LoVo (cell line): ENCODE measurements at places on chromosomes 2 and 18.

GRCh38 chr2:229943770-229944449, 21.6 kb downstream of the FBXO36 start:
- DNase-seq = no peak

GRCh38 chr2:148273158-148273691, 252.3 kb downstream of the MBD5 start:
- no peak for DNase-seq

DNA sequence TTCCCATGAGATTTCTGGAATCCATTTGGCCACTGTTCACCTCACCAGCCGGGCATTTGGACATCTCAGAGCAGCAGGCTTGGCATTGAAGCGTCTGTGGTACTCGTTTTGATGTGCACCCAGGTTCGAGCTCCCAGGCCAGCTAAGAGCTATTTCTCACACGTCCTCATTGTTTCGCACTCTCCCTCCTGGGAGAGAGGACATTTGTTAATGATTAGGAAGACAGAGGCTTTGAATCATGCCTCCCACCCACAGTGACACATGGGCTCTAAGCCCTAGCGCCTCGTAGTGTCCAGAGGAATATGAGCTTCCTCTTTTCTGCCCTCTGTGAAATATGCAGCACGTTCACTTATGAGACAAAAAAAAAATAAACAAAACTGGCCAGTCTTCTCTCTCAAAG, 361.8 kb downstream of the RND3 start:
- DNase-seq = no peak

- DNase-seq = peak; percentile 61
Measured at GRCh38 chr2:172704072-172704936, 31.3 kb upstream of the RAPGEF4 start.

DNA sequence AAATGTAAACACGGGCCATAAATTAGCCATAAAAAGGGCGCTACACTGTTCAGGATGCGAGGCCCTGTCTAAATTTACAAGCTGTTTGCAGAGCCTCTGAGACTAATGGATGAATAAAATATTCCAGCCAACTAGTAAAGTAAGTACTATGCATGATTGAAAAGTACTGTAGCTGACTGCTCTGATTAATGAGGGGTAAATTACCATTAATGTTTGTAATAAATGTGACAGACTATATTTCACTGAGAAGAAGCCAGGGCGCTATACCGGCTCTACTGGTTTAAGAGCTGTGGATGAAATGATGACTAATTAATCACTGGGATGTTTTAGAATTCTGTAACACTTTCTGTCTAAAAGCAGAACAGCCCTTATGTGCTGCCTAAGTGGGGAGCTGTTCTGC, 54.3 kb upstream of the RGPD4 start:
- no peak for DNase-seq

- DNase-seq = no peak
Measured at GRCh38 chr18:13703899-13704298, 22.5 kb downstream of the FAM210A start.

DNA sequence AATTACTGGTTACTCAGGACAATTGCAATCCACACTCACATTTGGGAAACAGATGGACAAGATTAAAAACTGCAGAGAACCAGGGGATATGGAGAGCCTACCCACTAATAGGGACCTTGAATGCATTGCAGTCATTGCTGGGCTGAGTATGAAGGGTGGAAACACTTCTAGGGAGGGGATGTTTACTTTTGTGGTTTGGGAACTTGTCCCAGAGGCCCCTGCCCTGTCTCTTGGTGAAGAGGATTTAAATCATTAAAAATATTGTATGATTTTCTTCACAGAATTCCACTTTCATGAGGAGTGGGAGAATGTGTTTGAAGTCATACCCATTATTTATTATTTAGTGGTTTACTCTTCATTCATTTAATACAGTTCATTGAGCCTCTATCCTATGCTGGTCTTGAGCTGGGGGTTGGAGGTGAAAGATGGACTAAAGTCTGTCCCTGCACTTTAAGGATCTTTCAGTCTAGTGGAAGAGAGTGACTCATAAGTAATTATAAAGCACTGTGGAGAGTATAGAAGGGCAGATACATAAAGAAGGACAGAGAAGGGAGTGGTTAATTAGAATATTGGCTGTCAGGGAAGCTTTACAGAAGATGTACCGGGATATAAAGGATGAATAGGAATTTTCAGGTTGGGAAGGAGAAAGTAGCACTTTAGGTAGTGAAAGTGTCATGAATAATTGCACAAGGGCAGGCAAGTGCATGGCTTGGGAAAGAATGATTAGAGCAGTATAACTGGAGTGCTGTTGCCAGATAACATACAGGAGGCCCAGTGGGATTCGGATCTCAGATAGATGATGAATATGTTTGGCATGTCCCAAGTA, 313.4 kb downstream of the LPIN1 start:
- no peak for DNase-seq

- no peak for DNase-seq
Measured at GRCh38 chr2:37617119-37617892, 54.1 kb downstream of the CDC42EP3 start.

- no peak for DNase-seq
Measured at GRCh38 chr18:67456711-67457110, 59.8 kb downstream of the DSEL start.

- no peak for DNase-seq
Measured at GRCh38 chr18:8876887-8877286, 171.5 kb downstream of the MTCL1 start.

DNA sequence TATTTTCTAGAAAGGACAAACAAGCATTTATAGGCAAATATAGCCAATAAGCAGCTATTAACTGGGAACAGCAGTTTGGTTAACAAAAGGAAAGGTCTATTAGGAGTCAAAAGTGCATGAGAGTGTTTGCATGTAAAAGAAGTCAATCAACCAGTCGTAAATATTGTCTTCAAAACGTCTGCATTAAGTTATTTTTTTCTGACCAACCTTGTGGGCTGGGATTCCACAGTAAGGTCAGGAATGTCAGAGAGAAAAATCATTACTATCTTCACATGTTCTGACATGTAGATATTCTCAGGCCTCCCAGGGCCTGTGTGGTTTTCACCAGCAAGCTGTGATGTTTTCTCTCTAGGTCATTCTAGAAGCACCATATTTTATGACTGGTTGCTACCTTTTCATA, 922.5 kb downstream of the SUCLG1 start:
- DNase-seq = no peak

DNA sequence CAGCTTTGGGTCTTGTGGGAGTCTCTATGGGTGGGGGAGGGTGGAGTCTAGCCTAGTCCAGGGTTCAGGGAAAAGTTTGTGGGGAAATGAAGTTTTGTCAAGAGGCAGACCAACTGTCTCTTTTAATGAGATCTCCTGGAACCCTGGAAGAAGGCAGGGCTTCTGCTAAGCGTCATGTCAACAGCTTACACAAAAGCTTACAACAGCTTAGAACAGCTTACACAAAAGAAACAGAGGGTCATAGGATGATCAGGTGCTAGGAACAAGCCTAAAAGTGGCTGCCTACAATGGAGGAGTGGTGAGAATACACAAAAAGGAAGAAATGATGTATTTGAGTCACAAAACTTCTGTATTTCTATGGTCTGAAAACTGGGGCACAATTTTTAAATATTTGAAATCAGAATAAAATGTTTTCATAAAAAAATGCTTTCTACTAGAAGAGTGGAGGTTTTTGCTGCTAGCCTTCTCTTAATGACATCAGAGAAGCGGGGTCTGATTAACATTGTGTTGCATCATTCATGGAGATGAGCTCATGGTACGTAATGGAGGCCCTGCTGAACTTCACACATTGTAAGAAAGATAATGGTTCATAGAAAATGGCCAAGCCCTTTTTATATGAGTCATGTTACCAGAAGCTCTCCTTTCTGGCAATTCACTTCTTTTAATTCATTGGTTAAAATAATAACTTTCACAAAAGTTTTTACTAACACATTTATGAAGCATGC, 351.0 kb downstream of the PIK3C3 start:
- no peak for DNase-seq

DNA sequence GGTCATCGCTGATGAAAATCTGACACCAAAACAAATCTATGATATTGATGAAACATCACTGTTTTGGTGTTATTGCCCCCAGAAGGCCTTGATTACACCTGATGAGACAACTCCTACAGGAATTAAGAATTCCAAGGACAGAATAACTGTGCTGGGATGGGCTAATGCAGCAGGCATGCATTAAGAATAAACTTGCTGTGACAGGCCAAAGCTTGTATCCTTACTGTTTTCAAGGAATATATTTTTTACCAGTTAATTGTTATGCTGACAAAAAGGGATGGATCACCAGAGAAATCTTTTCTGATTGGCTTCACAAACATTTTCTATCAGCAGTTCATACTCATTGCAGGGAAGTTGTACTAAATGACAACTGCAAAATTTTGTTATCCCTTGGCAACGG, 278.2 kb downstream of the IKZF2 start:
- no peak for DNase-seq

GRCh38 chr18:75192899-75193298, 16.0 kb downstream of the PTGR3 start:
- DNase-seq = no peak

- DNase-seq = no peak
Measured at GRCh38 chr2:221716426-221717303, 144.6 kb upstream of the EPHA4 start.

DNA sequence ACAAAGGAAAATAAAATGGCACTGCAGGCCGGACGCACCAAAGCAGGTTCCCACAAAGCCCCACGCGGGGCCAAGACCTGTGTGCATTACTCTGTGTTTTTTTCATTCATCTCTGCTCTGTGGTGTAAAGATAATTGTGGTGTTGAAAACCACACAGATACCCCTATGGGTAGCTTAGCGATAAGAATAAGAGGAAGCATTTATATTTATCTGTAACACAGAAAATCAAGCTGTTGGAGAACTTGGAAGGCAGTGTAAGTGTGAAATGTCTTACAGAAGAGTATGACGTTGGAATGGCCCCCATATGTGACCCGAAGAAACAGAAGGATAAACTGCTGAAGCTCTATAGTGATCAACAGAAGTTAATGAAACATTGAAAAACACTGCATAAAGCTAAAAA, 20.3 kb upstream of the MARCO start:
- no peak for DNase-seq

DNA sequence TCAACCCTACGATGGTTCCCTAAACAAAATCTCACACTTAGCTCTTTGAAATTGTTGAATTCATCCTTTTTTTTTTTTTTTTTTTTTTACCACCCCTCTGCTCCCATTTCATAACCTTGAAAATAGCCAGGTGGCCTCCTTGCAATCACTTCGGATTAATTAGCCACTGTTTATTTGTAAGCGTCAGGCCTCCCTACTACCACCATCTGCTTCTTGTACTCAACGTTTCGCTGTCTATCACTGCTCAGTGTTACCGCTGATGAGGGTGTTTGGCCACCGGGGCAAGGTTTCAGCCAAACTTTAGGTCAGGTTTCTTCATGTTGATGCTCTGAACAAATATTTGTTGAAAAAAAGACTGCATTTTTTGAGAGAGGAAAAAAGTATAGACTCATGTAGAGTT, 183.2 kb downstream of the EPHA4 start:
- no peak for DNase-seq

DNA sequence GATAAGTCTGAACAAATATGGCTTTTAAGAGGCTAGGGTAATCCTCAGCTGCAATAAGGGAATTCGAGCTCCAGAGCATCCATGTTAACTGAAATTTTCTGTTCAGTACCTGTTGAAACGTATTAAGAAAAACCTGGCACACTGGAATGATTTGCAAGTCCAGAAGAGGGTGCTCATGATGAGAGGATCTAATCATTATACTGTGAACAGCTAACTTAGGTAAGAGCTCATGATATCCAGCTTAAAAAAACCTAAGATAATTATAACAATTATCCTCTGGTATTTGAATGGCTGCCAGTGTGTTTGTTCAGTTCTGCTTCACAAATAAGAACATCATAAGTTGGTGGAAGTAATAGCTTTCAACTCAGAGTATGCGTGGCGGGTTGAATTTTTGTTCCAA, 1118.3 kb upstream of the DDX18 start:
- no peak for DNase-seq

- no peak for DNase-seq
Measured at GRCh38 chr2:133458280-133458679, 110.0 kb downstream of the NCKAP5 start.

GRCh38 chr2:234772733-234773060, 179.1 kb upstream of the SH3BP4 start:
- DNase-seq = no peak

- DNase-seq = no peak
Measured at GRCh38 chr2:10241641-10242430, 60.9 kb upstream of the HPCAL1 start.

DNA sequence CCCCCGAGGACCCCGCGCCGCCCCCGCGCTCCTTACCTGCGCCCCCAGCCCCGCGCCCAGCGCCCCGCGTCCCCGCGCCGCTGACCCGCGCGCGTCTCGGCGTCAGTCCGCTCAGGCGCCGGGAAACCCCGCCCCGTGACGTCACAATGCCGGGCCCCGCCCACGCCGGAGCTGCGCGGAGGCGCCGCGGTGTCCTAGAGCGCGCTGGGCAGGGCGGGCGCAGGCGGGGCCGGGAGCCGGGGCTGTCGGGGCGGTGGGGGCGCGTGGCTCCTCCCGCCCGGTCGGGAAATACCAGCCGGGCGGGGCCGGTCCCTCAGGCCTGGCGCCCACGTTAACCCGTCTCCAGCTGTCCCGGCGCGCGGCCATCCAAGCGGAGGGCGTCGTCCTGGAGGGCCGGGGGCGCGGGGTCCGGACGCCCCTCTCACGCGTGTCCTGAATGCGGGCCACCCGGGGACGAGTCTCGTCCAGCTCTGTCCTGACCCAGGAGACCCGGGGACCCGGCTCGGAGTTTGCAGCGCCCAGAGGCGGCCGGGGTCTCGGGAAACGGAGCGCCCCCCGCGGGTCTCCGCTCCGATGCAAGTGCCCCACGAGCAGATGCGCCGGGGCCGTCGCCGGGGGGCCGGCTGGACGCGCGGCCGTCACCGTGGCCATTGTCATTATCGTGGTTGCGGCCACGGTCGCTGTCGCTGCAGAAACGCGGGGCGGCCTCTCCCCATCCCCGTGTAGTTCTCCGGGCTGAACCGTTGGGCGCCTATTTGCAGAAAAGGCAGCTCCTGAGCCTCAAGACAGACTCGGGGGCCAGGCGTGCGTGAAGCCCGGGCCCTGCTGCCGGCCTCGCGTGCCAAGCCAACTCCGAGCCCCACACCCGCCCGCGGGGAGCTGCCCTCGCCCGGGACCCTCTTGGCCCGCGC, at the start of gene SLC66A2:
TSS of gene SLC66A2 (minus strand) at position 109 of the 911 bp plus-strand sequence. CDS start 727 bp downstream, outside the sequence.
- peak; percentile 85 for DNase-seq

DNA sequence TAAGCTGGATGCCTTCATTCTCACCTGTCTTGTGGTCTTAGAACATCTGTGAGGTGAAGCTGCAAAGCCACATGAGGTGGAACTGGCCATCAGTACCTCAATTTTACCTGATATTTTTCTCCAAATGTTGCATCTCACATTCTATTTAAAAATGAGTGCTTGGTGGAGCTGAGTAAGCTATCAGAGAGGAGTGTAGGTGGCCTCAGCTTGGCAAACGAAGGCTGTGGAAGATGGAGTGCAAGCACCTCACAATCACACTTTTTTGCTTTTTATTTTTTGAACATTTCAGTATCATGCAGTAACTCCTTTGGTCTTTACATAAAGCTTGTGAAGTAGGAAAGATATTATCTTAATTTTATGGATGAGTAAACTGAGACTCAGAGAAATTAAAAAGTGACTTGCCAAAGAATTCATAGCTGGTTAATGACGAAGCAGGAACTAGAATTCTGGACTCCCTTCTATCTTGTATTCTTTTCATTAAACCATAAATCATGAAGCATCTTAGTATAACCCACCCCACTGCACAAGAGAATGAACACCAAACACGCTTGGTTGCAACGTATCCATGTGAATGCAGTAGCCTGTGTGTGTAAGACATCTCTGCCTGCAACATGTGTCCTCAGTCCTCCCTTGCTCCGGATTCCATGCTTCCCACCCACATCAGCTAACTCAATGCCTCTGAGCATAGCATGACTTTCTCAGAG, 27.2 kb downstream of the C2orf49 start:
- no peak for DNase-seq
